ENCODE measurements at places on chromosomes 5 and 9.

- no peak for DNase-seq
Measured at GRCh38 chr9:34419716-34420504, 38.5 kb downstream of the FAM219A start.

- no peak for DNase-seq
Measured at GRCh38 chr9:13013991-13014883, 239.4 kb downstream of the LURAP1L start.

GRCh38 chr9:108117795-108118194, 628.2 kb upstream of the KLF4 start:
- no peak for DNase-seq

GRCh38 chr5:155148694-155149093, 135.1 kb downstream of the KIF4B start:
- DNase-seq, result no peak

GRCh38 chr9:95366731-95367325, 49.3 kb upstream of the FANCC start:
- DNase-seq, result no peak

DNA sequence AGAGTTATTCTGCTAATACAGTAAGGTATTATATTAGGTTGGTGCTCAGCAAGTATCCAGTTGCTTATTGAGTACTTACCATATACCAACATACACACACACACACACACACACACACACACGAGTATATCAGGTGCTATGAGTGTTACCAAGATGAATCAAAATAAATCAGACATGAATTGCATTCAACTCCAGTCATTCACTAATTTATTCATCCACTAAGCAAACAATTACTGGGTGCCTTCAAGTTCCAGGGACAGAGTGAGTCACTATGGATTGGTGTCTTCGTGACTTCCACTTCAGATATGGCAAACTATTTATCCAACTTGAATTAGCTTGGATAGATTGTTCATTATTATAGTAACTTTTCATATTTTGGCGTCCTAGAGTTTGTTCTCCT, 140.7 kb upstream of the SLC44A1 start:
- DNase-seq, result no peak

GRCh38 chr5:132215329-132215728, 12.3 kb downstream of the P4HA2 start:
- peak; percentile 96 for DNase-seq

GRCh38 chr9:121944711-121945191, 148.4 kb downstream of the TTLL11 start:
- no peak for DNase-seq

GRCh38 chr5:131297886-131298285, 34.0 kb downstream of the CDC42SE2 start:
- no peak for DNase-seq

DNA sequence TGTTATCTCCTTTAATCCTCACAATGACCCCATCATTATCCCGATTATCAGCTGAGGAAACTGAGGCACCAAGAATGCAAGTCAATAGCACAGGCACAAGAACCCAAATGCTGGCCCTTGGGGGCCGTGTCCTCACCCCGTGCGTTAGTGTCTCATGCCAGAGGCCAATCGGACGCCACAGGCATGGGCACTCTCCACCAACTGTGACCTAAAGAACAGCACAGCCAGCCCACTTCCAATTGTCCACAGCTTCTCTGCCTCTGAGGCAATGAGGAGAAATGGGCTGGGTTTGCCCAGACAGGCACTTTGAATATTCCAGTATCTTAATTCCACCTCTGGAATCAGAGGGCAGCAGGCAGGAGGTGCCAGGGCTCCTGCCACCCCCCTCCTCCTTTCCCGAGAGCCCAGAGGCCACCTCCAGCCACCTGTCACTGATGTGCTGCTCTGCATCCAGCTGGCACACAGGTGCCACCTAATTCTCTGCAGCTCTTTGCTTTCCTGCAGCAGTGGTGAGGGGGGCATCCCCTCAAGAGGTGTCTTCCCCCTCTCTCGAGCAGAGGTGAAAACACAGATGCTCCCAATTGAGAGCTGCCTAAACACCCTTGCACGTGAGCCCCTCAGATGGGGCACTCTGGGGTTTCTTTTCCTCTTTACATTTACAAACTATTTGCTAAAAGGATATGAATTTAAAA, 107.5 kb downstream of the ROR2 start:
- no peak for DNase-seq

- peak; percentile 77 for DNase-seq
Measured at GRCh38 chr9:126915281-126915816, 767 bp downstream of the RALGPS1 start.

DNA sequence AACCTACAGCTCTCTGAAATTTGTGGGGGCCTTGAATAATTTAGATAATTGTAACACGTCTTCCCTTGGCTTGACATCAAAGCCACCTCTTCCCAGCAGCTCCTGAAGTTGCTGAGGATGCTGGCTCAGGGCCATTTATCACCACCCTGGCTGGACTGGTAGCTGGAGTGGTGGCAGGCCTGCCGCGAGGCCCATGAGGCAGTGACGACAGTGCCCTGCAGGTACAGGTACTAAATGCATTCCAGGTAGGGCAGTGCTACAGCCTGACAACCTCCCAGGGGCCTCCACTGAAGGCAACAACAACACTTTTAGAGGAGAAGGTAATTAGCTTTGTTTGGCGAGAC, 270.2 kb upstream of the KLF4 start:
- DNase-seq, result no peak

All from posterior cingulate gyrus (tissue), 11 donors.